ENCODE measurements at places on chromosomes 12 and 14.
A peak's percentile ranks its signal among the peaks of the same experiment; 100 is the strongest.

DNA sequence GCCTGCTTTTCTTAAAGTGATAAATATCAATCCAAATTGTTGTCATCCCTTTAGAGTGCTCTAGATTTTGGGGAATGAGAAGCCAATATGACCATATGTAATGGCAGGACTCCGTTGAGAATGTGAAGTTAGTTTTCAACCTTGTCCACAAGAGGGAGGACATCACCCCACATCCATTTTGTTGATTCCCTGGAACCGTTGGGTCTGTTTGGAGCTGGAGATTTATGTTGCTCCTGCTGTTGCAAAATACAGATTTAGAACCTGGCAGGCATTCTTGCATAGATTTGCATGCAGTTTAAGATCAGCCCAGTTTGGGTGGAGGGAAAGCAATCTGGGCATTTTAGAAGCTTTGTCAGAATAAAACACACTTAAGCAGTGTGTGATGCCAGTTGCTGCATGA is 620.1 kb downstream of the NRXN3 start:
- no peak for DNase-seq

DNA sequence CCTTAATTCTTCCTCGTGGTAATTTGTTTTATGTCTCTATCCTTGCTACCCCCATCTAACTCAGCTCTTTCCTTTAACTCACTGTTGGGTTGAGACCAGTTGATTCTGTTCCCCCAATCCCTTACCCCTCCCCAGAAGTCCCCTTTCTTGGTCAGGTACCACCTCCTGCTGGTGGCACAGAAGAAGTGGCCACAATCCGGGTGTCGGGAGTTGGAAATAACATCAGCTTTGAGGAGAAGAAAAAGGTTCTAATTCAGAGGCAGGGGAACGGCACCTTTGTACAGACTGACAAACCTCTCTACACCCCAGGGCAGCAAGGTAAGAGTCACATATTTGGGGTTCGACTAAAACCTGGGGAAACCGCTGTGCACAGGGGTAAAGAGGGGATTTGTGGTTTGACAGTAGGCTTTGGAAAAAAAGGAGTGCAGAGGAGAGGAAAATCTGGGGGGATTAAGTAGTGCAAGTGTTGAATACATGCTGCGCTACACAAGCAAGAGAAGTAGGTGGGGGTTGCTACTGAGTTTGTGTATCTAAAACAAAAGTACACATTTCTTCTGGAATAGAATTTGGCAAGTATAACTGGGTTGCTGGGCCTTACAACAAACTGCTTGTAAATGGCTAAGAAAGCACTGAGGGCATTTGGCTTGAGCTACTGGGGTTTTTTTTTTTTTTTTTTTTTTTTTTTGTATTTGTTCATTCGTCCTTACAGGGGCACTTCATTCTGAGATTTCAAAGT is 1.3 kb downstream of the A2ML1 start:
- peak; percentile 20 for DNase-seq

GRCh38 chr12:117551665-117552064 is 190.2 kb upstream of the NOS1 start:
- no peak for DNase-seq

GRCh38 chr14:89899917-89900663 is 54.4 kb downstream of the EFCAB11 start:
- DNase-seq, result peak; percentile 48

All from HuH-7 (cell line).